ENCODE measurements at places on chromosomes 3 and 15.

GRCh38 chr15:41936649-41937567 is 35.4 kb downstream of the EHD4 start:
- DNase-seq = peak; percentile 61

DNA sequence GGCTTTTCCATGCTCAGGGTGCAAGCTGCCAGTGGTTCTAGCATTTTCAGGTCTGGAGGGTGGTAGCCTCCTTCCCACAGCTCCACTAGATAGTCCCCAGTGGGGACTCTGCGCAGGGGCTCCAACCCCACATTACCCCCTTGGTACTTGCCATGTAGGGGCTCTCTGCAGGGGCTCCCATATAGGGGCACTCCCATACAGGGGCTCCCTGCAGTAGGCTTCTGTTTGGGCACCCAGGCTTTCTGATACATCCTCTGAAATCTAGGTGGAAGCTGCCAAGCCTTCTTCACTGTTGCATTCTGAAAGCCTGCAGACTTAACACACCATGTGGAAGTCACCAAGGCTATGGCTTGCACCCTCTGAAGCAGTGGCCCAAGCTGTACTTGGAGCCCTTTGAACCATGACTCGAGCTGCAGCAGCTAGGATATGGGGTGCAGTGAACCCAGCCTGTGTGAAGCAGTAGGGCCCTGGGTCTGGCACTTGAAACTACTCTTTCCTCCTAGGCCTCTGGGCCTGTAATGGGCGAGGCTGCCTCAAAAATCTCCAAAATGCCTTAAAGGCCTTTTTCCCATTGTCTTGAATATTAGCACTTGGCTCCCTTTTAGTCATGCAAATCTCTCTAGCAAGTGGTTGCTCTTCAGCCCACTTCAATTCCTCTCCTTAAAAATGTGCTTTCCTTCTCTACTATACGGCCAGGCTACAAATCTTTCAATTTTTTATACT is 96.4 kb downstream of the TPRA1 start:
- no peak for DNase-seq

- no peak for DNase-seq
Measured at GRCh38 chr15:65949011-65949410, 79.7 kb downstream of the RAB11A start.

DNA sequence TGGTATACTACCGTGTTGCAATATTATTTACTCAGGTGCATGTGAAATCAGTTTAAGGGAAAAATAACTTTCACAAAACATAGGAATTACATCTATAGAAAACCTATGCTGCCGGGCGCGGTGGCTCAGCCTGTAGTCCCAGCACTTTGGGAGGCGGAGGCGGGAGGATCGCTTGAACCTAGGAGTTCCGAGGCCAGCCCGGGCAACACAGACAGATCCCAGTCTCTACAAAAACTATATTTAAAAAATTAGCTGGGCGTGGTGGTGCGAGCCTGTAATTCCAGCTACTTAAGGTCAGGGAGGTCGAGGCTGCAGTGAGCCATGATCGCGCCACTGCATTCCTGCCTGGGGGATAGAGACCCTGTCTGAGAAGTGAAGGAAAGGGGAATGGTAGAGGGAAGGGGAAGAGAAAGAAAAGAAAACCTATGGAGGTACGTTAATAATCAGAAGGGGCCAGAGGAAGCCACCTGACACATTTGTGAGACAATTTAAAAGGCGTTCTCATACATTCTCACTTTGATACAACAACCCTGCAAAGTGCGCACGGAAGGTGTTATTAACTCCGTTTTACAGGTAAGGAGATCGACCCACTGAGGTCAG is 456 bp upstream of the TMEM62 start:
- DNase-seq = no peak

GRCh38 chr3:134057654-134058110 is 28.0 kb upstream of the SLCO2A1 start:
- DNase-seq = no peak

DNA sequence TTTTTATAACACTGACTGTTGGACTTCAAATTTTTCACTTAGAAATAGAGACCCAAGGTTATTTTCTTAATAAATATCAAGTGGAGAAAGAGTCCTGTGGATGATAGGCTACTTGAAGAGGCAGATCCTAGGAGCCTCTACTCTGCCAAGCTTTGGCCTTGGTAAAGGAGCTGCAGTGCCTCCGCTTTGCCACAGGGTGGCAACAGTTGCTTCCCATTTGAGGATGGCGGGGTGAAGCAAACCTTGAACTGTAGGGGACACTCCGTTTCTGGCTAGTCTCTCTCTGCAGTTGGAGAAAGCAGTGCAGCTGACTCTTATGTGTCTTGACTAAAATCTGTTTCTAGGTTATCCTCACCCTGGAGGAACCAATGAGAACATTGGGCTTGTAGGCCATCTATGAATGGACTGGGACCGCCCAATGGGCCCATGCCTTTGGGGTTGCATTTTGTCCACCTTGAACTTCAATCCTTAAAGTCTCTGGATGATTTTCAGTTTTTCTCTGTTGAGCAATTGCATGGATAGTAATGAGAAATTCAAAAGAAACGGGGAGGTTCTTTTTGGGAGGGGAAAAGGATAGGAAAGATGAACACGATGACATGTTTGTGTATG is 9.8 kb downstream of the SCG5 start:
- peak; percentile 6 for DNase-seq

DNA sequence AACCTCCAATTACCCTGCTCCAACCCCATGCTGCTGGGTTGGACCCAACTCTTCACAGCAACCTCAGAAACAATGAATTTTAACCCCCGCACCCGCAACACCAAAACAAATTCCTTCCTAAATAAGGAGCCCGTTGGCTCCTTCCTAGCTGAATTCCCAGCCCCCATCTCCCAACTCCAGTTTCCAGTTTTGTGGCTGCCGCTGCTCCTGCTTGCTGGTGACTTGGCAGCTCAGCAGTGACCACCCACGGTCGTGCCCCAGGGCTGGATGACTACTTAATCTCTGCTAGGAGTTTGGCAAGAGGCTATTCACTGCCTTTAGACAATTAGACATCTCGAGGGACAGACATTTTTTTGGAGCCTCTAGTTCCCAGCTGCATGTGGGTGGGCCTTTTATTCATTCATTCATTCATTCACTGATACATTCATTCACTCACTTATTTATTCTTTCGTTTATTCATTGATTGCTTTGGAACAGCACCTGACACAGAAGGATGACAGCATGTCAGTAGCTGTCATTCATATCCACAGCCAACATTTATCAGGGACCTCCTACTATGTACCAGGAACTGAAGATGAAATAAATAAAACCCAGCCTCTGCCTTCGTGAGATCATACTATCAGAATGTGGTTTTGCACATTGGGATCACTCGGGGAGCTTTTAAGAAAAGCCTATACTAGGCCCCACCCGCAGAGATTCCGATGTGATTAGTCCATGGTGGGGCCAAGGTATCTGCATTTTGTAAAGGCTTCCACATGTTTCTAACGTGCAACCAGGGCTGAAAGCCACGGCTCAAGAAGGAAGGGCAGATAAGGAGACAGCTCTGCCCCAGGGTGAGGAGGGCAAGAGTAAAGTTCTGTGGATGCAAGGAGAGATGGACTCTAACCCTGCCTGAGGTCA is 256.5 kb downstream of the SHQ1 start:
- no peak for DNase-seq

- DNase-seq = no peak
Measured at GRCh38 chr3:7305561-7305960, 444.6 kb downstream of the GRM7 start.

DNA sequence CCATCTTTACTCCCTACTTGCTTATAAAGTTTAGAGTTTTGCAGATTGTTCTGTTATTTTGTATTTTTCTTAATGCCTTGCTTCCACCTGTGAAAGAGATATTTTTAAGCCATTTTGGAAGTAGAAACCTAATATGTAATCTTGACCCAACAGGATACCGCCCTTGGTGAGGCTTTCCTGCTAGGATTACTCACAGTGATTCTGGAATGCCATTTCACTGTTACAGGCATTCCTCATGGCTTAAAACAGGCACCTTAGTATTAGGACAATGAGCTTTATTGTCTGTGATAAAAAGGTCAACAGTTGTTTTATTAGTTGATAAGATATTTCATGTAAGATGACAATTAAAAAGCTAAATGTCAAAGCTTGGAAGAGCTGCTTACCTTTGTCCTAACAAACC is 58.2 kb downstream of the PHLDB2 start:
- DNase-seq = no peak

DNA sequence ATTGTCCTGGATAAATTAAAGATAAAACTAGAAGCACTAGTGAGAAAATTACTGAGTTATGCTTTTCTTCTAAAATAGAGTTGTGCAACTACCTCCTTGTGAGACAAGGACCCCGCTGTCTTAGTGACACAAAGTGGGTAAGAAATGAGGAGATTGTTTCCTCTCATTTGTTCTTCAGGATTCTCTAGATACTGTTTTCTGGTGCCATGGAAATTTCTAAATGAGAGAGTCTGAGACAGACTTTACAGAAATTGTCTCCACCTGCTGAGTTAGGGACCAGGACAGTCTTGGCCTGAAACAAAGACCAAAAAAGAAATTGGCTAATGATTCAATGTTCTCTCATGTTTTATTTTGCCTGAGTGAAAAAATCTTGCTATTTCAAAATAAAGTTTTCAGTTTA is 427.5 kb downstream of the TUSC7 start:
- DNase-seq = no peak

DNA sequence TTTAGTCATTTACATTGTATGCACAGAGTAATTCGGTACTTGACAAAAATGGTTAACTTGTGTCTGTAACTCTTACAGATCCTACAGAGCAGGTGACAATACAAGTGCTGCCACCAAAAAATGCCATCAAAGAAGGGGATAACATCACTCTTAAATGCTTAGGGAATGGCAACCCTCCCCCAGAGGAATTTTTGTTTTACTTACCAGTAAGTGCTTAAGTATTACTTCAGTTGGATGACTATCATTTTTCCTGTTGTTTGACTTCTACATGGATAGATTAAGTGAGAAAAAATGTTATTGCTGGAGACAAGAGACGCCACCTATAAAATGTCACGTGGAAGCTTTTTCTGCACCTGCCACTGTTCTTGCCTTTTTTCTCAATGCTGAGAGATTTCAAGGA is 173.2 kb downstream of the ALCAM start:
- no peak for DNase-seq

- no peak for DNase-seq
Measured at GRCh38 chr3:33942483-33943150, 144.2 kb downstream of the PDCD6IP start.

DNA sequence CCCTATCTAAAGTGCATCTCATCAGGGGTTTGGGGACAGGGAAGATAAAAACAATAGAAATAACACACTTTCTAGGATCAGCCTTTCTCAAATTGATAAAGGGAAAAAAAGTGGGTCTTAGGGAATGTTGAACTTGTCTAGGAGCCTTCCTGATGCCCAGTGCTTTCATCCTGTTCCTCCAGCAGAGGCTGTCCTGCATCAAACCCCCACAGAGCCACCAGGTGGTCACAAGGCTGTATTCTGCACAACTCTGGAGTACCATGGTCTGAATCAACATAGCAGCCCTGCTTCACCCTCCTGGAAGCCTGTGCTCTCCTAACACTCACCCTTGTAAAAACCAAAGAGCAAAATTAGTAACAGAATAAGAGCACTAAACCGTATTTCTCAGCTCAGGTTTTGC is 118.5 kb upstream of the SLC25A36 start:
- no peak for DNase-seq
